ENCODE measurements at places on chromosomes 1 and 21. TPM values are rescaled to one million over a fixed set of nuclear protein-coding genes. Genes with fewer than 3 reads are reported as not detected.

- DNase-seq, result peak; percentile 32
Observed at GRCh38 chr1:68347415-68347814, 102.3 kb downstream of the RPE65 start.

Gene ROR1
- 9.0 TPM for total RNA-seq

DNA sequence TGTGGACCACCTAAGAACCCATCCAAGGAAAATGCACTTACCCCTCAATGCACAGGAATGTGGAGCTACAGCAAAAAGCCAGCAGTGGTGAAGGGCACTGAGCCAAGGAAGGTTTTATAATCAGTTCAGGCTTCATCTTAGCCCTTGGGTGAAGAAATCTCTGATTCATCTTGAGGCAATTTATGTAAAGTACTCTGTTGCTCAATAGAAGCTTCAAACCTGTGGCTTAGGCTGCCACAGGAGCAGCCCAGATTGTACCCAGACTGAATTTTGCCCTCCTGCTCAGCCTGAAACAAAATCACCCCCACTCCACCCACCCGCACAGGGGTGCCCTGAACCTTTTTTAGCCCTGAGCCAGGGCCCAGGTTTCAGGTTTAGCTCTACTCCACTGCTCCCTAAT lies at the start of gene S100A12:
Gene S100A12 (minus strand): TSS at position 111 of the 400 bp plus-strand sequence. CDS start 1,029 bp downstream, outside the sequence.
- DNase-seq, result no peak

Gene S100B
- total RNA-seq, result 3.5 TPM

- DNase-seq, result no peak
Observed at GRCh38 chr1:179881642-179882252, 338 bp upstream of the TOR1AIP1 start.

Measured in left ventricle myocardium superior (tissue), 1 donor.